ENCODE measurements at places on chromosomes 6 and 20.

GRCh38 chr20:4087923-4088322 lies 72.6 kb upstream of the RNF24 start:
- no peak for DNase-seq

- DNase-seq = peak; percentile 25
These were observed 679.5 kb upstream of the NRSN1 start for GRCh38 chr6:23446469-23446967.

- no peak for DNase-seq
These were observed 22.6 kb downstream of the FOXP4 start for GRCh38 chr6:41568585-41569384.

- no peak for DNase-seq
These were observed 209.2 kb upstream of the KCNQ5 start for GRCh38 chr6:72412709-72413044.

DNA sequence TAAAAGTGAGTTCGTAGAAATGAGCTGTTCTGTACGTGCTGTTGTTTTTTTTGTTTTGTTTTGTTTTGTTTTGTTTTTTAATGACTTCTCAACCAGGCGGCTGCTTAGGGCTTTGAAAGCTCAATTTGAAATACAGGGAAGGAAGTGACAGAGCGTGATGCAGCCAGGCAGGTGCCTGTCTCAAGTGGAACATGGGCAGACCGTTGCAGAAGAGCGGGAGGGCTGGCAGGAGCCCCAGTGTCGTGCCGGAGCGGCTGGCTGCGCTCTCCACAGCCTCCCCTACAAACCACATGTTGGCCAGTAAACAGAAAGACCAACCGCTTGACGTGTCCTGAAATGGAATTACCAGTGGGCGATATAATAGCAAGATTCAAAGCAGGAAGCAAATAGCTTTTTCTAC lies 164.9 kb upstream of the RREB1 start:
- no peak for DNase-seq

DNA sequence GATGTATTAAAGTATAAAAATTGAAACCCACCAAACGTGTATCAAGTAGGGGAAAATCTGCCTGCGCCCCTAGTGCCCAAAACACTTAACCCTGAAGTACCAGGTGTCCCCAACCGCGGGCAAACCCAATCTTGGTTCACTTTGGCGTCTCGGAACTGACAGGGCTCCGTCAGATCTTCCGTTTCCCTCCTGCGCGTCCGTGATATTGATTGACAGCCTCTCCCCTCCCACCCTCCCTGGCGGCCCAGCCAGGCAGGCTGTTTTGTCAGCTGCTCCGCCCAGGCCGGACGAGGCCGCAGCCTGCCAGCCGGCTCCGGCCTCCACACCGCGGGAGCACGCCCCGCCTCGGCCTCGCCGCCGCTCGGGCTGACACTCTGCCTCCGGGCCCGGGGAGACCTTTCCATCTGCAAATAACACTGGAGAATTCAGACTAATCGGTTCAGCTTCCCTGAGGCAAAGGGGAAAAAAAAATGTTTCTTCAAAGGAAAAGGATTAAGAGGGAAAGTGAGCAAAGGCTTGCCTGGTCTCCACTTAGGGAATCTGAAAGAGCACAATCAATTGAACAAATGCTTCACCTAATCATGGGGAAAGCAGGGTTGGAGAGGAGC lies 234.9 kb upstream of the MCHR2 start:
- DNase-seq = no peak

- DNase-seq = no peak
These were observed 101.8 kb upstream of the SIM1 start for GRCh38 chr6:100566563-100566962.

- DNase-seq = no peak
These were observed 10.9 kb downstream of the DEFB129 start for GRCh38 chr20:237929-238328.

- DNase-seq = no peak
These were observed 37.4 kb downstream of the PRR18 start for GRCh38 chr6:166270706-166271375.
